ENCODE measurements at places on chromosomes 6 and 20.

DNA sequence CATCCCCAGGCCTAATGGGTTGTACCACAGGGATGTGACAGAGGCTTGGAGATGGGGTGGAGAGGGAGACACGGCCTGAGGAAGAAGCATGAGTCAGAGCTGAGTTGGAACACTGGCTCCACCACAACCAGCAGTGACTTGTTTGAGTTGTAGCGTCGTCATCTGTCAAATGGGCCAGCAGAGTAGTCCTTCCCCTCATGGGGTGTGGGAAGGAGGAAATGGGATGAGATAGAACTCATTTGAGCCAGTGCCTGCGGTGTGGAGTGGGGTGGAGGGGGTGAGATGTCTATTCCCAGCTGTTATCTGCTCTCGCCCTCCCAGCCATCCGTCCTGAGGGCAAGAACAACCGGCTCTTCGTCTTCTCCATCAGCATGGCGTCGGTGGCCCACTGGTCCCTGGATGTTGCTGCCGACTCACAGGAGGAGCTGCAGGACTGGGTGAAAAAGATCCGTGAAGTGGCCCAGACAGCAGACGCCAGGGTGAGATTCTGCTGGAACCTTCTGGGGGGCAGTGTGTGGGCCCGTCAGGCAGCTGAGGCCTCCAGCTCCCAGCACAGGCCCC is 32.5 kb downstream of the PLCG1 start:
- DNase-seq: peak; percentile 94

DNA sequence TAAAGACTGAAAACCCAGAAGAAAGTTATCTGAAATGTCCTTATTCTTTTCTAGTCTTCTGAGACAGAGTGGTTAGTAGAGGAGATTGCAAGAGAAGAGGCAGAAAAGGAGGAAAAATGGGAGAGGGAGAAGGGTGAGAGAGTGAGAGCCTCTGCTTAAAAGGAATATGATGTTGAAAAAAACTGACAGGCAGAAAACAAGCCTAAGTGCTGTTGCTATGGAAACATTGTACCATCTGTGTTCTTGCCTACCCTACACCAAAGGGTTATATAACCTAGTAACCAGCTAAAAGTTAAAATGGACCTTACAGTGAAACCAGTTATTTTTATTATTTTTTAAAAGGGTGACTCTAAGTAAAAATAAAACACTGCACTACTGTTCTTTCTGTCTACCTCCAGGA is 28.3 kb upstream of the SH3BGRL2 start:
- DNase-seq: no peak

GRCh38 chr6:3768502-3768901 is 17.0 kb upstream of the PXDC1 start:
- DNase-seq: no peak

- no peak for DNase-seq
Measured at GRCh38 chr6:20223141-20223540, 10.9 kb upstream of the MBOAT1 start.

- DNase-seq: no peak
Measured at GRCh38 chr6:42709871-42710270, 12.5 kb downstream of the PRPH2 start.

GRCh38 chr6:24227556-24227955 is 101.5 kb downstream of the NRSN1 start:
- no peak for DNase-seq

DNA sequence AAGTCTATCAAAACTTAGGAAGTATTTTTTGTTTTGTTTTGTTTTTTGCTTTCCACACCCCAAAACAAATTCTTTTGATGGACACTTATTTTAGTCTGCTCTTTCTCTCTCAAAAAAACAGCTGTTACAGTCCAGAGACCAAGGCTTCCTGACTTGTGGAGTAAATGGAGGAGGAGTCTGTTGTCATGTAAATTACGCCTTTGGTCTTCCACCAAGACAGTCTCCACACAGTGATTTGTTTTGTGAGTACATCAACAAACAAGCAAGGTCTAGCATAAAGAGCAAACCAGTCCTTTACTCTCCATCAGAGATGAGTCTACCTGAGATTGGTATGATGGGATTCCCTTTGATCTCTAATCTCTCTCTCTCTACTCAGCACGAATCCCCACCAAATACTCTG is 588.0 kb upstream of the ARID1B start:
- no peak for DNase-seq

GRCh38 chr6:128538763-128539162 is 18.4 kb upstream of the PTPRK start:
- no peak for DNase-seq

- DNase-seq: peak; percentile 76
Measured at GRCh38 chr6:119137194-119138072, 59.0 kb upstream of the FAM184A start.

- peak; percentile 53 for DNase-seq
Measured at GRCh38 chr6:52560462-52560861, 16.4 kb downstream of the TRAM2 start.

DNA sequence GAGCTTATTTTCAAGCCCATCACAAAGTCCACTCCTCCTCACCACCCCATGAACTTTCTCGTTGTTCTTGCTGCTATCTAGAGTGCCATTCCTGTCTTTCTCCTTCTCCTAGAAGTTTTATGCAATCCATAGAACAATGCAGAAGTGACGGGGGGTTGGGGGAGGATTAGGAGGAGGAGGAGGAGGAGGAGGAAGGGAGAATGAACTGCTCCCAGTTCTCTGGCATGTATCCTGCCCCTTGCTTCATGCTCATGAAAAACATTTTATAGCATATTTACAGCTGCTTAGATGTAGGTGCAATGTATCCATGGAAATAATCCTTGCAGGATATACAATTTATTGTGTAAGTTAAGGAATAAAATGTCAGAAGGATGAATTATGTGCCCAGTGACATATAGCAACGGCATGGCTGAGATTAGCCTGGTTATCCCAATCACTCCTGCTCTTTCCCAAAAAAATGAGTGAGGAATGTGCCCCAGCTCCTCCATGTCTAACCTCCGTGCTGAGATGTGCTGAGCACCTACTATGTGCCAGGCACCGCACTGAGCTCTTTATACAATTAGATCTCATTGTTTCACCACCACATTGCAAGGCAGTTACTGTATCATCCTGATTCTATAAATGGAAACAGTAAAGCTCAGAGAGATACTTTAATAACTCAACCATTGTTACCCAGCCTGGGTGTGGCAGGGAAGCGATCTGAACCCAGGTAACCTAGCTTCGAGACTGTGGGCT is 41.6 kb upstream of the TFAP2C start:
- no peak for DNase-seq

GRCh38 chr6:37241775-37242428 is 15.7 kb upstream of the TBC1D22B start:
- DNase-seq: no peak

GRCh38 chr6:36786055-36786675 is 53.1 kb downstream of the CPNE5 start:
- peak; percentile 5 for DNase-seq

GRCh38 chr20:50410343-50410742 is 99.8 kb upstream of the PTPN1 start:
- no peak for DNase-seq

GRCh38 chr6:129894921-129895320 is 33.8 kb upstream of the TMEM244 start:
- peak; percentile 72 for DNase-seq

DNA sequence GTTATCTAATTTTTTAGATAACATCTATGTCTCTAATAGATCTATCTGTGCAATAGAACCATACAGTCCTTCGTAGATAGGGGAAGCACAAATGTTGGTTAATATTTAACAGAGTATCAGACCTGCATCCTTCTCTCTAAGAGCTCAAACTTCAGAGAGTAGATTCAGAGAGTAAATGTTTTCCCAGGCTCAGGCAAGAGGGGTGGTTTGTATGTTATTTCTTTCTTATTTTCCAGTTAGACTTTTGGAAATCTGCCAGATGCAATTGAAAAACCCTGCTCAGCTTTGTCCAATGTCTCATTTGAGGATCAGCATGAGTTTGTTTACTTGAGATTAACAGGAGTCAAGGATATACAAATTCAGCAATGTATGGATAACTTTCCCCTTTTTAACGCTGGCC is 361.9 kb downstream of the BCKDHB start:
- no peak for DNase-seq

DNA sequence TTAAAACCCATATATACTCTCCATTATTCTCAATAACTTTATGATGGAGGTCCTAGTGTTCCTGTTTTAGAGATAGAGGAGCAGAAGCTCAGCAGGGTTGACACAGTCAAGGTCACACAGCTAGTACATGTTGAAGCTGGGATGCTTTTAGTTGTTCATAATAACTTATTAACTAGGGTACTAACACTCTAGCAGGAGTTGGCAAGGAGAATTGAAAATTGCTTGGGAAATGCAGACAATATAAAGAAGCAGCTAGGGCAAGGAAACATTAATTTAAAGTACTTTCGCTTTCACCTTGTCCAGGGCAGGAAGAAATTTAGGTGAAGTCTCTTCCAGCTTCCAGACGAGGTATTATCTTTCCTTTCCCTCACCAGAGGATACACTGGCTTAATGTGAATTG is 133.7 kb downstream of the RCAN2 start:
- no peak for DNase-seq

GRCh38 chr6:53746442-53747103 is 48.2 kb upstream of the LRRC1 start:
- no peak for DNase-seq

DNA sequence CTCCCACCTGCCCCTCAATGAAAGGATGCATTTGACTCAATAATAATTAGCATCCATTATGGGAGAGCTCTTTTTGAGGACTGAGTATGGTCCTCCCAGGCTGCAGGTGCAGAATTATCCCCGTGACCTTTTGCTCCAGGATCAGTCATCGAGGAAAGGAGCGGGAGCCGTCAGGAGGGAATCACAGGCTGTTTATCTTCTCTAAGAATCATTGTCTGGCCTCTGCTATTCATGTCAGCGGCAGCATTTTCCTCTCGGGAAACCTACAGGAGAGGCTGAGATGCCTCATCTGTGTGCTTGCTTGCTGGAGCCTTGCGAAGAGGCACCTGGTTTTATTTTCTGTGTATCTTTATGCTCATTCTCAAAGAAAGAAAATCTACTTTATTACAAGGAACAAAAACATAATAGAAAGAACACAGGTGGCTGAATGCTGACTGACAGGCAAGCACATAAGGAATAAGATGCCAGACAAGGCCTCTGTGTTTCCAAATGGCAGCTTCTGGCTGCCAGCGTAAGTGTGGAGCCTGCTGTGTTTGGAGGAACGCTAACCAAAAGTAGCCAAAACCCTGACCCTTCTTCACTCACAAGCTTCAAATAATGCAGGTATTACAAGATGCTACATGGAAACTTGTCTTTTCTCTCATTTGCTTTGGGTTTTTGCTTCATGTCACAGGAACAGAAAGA is 539.1 kb upstream of the MARCKS start:
- no peak for DNase-seq

DNA sequence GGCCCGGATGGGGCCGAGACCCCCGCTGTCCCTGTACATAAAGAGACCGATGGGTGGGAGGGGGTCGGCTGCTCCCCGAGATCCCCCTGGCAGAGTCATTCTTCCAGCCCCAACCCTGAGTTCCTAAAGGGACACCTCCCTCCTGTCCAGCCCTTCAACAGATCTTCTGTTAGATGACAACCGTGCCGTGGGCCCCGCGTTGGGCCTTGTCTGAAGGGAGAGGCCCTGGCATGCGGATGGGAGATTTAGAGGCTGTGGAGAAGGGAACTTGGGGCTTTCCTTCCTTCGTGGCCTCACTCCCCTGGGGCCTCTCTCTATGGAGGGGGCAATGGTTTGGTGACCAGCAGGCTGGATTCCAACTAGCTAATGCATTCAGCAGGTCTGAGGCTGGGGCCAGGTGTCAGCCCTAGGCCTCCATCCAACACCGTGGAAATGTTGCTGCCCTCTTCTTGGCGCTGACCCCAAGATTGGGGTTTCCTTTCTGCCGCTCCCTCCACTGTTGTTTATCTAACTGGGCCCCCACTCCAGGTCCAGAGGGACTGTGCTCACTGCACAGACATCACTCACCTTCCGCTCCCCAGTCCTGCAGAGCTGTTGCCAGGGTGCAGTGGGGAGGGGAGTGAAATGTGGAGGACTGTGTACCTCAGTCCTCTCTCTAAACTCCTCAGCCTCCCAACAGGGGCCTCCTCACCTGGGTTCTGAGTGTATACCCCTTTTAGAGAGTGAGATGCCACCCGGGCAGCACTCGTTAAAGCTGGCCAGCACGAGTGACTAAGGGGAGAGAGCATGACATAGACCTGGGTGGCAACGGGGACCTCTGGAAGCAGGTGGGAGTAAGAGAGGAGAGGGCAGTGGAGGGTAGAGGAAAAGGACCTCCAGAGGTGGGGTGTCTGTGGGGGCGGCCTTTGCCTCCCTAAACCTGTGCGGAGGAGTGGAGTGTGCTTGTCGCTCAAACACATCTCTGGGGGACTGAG is 6.7 kb downstream of the TMEM151B start:
- no peak for DNase-seq

- DNase-seq: no peak
Measured at GRCh38 chr6:118571121-118571520, 23.0 kb downstream of the PLN start.

DNA sequence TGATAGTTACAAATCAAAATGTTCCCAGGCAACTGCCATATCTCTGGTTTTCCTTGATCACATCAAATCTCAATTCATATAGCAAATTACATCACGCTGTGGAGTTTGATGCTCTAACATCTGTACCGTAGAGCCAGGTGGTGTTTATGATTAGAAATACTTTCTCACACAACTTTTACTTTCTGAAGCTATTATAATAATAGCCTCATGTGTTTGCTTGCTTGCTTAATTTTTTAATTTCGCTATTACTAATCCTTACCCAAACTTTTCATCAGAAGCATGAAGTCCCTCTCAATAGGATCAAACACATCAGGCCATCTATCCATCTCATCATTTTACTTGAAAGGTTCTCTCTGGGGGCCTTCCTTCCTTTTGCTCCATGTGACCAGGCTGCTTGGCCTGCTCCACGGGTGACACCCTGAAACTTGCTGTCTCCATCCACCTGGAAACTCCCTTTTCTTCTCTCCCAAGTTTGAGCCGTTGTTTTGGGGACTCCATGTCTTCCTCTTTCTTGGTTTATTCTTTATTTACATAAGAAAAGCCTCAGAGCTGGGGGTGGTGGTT is 75.4 kb downstream of the ADAT2 start:
- DNase-seq: no peak

DNA sequence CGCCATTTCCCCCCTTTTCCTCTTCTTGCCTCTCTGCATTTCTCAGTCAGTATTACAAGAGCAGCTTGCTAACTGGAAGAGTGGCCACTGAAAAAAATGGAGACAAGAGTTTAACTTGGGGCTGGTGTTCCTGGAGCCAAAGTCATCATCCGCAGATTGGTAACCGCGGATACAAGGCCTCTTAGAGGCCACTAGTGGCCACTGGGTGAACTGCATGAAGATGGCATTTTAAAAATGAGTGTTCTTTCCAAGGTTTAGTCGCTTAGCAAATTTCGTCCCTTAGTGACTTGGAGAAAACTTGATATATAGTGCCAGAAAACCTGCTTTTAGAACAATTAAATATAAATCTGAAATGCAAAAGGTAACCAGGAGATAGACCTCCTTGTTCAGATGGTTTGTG is 4.8 kb downstream of the F13A1 start:
- peak; percentile 56 for DNase-seq

DNA sequence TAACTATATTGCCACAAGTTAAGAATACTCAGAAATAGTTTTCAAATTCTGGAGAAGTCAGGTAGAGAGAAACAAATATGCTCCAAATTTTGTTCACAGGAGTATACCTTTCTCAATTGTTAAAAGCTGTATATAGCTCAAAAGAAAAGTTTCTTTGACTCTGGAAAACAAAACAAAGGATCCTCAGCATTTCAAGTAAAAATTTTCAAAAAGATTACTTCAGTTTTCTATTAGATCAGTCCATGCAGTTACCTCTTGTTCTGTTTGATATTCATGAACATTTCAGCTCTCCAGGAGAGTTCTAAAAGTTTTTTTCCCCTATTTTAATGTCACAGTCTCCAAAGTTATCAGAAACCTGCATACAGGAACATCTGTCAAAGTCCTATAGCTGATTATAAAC is 30.4 kb upstream of the ENTPD6 start:
- DNase-seq: no peak

GRCh38 chr20:63014710-63015109 is 7.9 kb upstream of the BHLHE23 start:
- DNase-seq: no peak
